Stimulated activated CD4-positive, alpha-beta T cell treated with anti-CD3 and anti-CD28 coated beads, Interleukin-4, amount 100 ng/mL, for 4 hours (primary cell): ENCODE measurements at places on chromosomes 2 and 18.

DNA sequence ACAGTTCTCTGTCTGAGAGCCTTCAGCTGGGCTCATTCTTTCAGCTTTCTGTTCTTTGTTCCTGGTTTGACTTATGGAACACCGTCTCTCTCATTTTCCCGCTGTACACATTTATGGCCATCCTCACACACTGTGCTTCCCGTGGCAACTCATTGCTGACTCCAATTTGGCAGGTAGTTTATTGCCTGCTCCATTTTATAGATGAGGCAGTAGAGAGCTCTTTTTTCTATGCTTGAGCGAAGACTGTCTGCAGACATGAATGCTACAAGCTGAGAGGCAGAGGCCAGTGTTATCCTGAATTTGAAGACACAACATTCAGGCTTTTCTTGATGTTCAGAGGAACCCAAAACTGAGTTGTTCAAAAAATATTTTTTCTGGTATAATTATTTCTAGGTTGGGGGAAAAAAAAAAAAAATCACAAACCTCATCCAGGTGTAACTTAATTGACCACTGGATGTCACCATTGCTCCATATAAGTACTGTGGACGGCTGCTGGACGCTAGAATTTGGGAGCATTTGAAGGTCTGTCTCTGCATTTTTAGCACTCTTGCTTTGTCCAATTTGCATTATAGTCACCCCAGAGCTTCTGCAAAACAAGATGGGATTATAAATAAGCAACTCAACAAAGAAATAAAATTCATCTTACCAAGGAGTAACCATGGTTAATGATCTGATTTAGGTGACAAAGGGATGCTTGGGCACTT, 83.5 kb downstream of the HRH4 start:
- DNase-seq, result no peak

GRCh38 chr18:8758466-8758865, 53.1 kb downstream of the MTCL1 start:
- DNase-seq, result no peak

DNA sequence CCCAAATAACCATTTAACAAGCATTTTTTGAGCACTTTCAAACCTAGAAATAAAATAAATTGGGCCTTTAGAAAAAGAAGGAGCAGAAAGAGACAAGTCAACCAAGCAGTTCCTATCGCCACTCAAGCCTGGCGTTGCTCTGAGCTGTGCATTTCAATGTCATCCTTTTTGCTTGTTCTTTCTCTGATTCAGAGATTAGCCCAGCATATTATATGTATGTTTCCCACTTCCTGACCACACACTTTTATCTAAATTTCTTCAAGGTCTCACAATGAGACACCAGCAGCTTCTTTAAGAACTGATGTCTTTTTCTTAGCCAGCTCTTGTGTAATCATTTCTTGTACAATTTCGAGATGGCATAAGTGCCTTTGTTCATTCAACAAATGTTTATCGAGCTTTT, 344.5 kb upstream of the ID2 start:
- no peak for DNase-seq

DNA sequence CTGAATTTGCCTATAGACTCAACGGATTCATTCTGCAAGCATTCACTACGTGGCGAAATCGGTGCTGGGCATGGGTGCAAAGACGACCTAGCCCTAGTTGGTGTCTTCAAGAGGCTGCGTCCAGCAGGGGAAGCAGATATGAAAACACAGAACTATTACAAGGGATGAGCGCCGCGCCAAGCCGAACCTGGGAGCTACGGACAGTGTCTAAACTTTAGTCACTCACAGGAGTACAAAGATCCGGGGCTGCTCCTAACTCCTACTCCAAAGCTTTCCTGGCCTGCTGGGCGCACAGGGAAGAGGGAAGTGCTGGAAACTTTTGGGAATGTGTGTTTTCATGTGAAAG, 732 bp upstream of the ANXA4 start:
- DNase-seq, result peak; percentile 11

DNA sequence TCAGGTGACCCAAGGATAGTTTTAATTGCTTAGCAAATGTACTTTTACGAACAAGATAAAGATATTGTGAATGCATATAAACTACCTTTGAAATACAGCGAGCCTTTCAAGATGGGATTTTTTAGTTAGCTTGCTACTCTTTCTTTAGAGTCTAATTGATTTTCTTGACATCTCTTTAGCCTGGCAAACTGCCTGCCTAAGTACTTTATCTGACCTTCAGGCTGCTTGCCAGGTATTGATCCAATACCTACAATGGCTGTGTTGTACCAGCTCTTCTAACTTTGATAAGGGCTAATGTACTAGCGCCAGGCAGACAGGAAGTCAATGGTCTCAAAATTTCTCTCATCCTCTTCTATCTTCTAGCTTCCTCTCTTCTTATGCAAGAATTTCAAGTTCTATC, 414.4 kb upstream of the ACVR2A start:
- DNase-seq, result no peak

DNA sequence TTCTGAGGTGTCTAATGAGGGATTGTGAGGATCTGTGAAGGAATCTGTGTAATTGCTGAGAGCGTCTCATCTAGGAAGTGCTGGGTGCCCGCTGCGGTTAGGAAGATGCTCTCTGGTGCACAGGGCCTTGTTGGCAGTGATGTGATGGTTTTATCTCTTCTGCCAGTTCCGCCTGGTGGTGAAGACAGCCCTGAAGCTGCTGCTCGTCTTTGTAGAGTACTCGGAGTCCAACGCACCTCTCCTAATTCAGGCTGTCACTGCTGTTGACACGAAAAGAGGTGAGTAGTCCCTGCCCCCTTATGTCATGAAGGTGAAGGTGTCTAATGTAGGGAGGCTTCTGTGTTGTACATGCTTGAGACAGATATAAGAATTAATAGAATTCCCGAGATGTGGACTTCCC, 234.2 kb downstream of the TPGS2 start:
- DNase-seq, result no peak

DNA sequence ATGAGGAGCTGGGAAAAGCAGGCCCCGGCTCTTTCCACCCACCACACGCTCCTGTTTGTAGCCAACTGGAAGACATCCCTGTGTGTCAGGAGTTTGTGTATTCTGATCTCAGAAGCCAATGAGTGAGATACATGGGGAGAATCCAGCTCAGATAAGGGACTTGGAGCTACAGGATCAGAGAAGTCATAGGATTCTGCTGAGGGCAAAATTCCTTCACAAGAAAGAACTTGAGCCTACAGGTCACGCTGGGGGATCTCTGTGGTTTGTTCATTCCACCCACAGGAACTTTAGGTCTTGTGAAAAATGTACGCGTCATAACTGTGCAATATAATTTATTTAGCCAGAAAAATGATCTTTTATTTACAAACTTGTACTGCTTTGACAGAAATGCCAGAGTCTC, 80.1 kb upstream of the SMIM21 start:
- DNase-seq, result no peak

GRCh38 chr18:33652635-33653034, 74.6 kb downstream of the ASXL3 start:
- DNase-seq, result no peak

- DNase-seq, result no peak
Measured at GRCh38 chr2:68466778-68467076, 367 bp downstream of the FBXO48 start.

DNA sequence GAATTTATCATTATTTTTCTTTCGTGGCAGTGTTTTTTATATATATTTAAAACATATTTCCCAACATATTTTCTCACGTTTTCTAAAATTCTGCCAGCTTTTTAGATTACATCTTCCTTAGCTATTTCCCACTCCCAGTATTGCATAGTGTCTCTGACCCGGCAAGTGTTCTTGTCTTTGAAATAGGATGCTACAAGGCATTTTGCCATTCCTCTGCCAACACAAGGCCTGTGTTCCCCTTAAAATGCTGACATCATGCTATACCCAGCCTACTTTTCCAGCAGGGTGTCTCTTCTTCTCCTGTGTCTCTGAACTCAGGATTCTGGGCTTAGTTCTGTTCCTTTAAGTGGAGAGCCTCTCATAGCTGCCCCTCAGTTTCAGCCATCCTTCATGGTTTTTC, 115.2 kb downstream of the DIS3L2 start:
- DNase-seq, result no peak

GRCh38 chr2:20822535-20823490, at the start of gene LDAH:
TSS of gene LDAH (minus strand) at chr2:20823101. CDS start at chr2:20801463, 21,638 bp downstream.
- DNase-seq, result peak; percentile 85

DNA sequence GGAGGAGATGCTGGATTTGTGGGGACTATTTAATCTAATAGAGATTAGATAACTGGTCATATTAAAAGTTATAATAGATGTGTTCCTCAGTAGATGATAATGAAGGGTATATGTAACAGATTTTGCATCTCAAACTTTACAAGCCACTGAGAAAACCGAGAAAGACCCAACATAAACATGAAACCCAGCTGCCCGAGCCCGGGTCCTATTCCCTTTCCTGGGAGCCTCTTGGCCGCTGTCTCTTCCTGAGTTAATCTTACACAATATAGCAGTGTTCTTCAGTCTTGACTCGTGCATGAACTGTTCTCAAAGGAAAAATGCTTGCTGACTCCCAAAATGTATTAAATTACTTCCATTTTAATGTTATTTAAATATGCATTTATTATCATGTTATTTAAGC, 94.5 kb downstream of the COPS8 start:
- no peak for DNase-seq

GRCh38 chr2:141620372-141620771, 510.4 kb downstream of the LRP1B start:
- DNase-seq, result no peak

GRCh38 chr2:178225006-178225805, 30.9 kb downstream of the OSBPL6 start:
- DNase-seq, result no peak

- DNase-seq, result peak; percentile 32
Measured at GRCh38 chr18:23131693-23132319, 3.5 kb upstream of the CABLES1 start.

GRCh38 chr2:232884549-232885263, 14.6 kb downstream of the SNORC start:
- DNase-seq, result no peak
